ENCODE measurements at places on chromosomes 11 and 22. TPM values are rescaled to one million over a fixed set of nuclear protein-coding genes. Genes with fewer than 3 reads are reported as not detected.

The TRIM68 gene
- 8.1 TPM for total RNA-seq

The PIWIL4 gene
- 0.39 TPM for total RNA-seq

The TOLLIP gene
- total RNA-seq: 34.2 TPM

The TRIM64 gene
- not detected for total RNA-seq

The GDPD4 gene
- not detected for total RNA-seq

The SERPING1 gene
- 1.2 TPM for total RNA-seq

The BAIAP2L2 gene
- 5.1 TPM for total RNA-seq

The PRODH gene
- total RNA-seq: 0.89 TPM

The MYO18B gene
- total RNA-seq: 0.07 TPM

The PARVG gene
- not detected for total RNA-seq

The ANKK1 gene
- total RNA-seq: not detected

The GGT1 gene
- total RNA-seq: 110 TPM

The AGBL2 gene
- total RNA-seq: 0.86 TPM

The XKR3 gene
- not detected for total RNA-seq

The POLR2F gene
- total RNA-seq: 130 TPM

The RAB6A gene
- total RNA-seq: 68.4 TPM

The CD3D gene
- total RNA-seq: not detected

The RBMXL2 gene
- total RNA-seq: not detected

The CENATAC gene
- total RNA-seq: 11.8 TPM

The PTPRJ gene
- total RNA-seq: 62.7 TPM

The CASP4 gene
- total RNA-seq: 4.4 TPM

The PRG2 gene
- not detected for total RNA-seq

The ARHGEF17 gene
- total RNA-seq: 13.3 TPM

The ARFGAP2 gene
- total RNA-seq: 36.5 TPM

The C11orf87 gene
- 0.07 TPM for total RNA-seq

The MYOD1 gene
- not detected for total RNA-seq

The LYVE1 gene
- 0.84 TPM for total RNA-seq

The OR52A1 gene
- total RNA-seq: not detected

Data from A549 treated with GW870086 at 1 μM for 4 hours (cell line).